ENCODE measurements at places on chromosomes 7 and 10.
A peak's percentile ranks its signal among the peaks of the same experiment; 100 is the strongest.

- no peak for DNase-seq
These were observed 258.2 kb upstream of the GLI3 start for GRCh38 chr7:42495256-42495655.

DNA sequence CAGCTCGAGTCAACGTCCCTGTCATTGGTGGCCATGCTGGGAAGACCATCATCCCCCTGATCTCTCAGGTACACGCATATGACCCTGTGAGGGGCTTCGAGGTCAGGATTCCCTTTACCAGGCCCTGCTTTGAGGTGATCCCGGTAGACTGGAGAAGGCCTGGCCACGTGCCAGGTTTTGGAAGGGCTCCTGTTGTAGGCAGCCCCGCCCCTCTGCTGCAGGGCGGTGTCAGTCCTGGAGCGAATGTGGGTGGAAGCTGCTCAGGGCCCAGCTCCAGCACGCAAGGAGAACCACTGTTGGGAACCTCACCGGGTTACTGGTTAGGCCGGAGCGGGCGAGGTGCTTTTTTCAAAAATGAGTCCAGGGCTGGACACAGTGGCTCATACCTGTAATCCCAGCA is 15.6 kb downstream of the MDH2 start:
- DNase-seq = no peak

GRCh38 chr10:95987685-95988426 is 55.5 kb upstream of the CCNJ start:
- DNase-seq = no peak

GRCh38 chr7:153370092-153370491 is 610.5 kb downstream of the ACTR3B start:
- DNase-seq = no peak

GRCh38 chr7:158587162-158588084 is at the start of gene PTPRN2:
TSS of gene PTPRN2 (minus strand) at chr7:158587823.
- peak; percentile 58 for DNase-seq

DNA sequence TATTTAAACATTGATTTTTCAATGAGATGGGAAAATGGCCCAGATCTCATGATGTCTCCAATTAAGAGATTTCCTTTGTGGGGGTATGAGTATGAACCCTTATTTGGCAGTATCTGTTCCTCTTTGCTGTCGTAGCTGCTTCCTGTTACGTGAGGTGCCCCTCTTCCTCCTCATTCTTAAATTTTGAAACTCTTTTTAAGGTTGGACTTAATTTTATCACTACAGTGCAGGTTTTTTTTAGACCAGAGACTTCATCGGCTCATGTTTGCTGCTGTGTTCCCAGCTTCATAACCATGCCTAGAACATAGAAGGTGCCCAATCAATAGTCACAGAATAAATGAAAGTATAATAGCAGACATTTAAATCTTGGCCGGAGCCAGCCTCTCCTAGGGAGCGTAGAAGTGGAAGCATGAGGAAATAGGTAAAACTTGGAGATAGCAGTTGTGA is 2.4 kb downstream of the MIOS start:
- DNase-seq = no peak

GRCh38 chr10:71262027-71262426 is 49.7 kb downstream of the UNC5B start:
- DNase-seq = no peak

Measured in NCI-H510A (cell line).